Caki2 (cell line): ENCODE measurements at places on chromosomes 4 and X. TPM values are rescaled to one million over a fixed set of nuclear protein-coding genes. Genes with fewer than 3 reads are reported as not detected.

GSX2 gene
- total RNA-seq = not detected in 2 replicates

SMAD1 gene
- total RNA-seq = 19.2 and 21.5 TPM in 2 replicates

DNA sequence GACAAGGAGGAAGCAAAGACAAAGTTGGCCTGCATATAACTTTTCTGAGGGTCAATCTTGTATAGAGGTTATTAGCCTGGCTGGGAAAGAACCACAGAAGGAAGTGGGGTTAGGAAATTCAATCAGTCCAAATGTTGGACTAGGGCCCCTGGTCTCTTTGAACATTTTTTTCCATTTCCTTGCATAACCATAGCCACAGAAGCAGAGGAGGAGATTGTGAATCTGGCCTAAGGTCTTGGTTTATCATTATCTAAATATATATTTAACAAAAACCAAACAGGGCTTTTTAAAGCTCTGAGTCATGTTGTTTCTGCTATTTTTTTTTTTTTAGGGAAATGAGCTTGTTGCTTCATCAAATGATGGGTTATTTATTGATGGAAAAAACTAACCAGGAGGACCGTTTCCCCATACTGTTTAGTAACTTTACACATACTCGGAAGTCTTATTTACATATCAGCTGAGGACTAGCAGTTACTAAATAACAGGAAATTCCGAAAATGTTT lies 97.7 kb upstream of the ACSL4 start:
- peak; percentile 80 for DNase-seq

GRCh38 chrX:23008431-23009099 lies 8.8 kb downstream of the DDX53 start:
- DNase-seq = peak; percentile 23

GRCh38 chr4:26856906-26857277 lies 3.7 kb upstream of the STIM2 start:
- no peak for DNase-seq

- DNase-seq = peak; percentile 3
Measured at GRCh38 chr4:64617800-64618199, 208.6 kb upstream of the TECRL start.

DNA sequence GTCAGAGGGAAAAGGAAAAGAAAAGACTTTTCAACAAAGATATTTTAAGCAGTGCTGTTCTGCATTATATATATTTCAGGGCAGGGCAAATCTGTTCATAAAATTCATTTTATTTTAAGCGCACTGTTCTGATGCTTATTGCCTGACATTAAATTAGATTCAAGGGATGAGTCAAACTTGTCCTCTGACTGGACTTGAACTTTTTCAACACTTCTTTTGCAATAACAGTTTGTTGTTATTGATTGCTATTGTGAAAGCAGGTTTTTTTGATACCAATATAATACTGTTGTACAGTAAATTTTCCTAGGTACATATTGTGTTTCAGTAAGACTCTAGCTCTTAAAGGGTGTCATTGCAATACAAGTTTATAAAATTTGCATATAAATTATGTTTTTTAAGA lies 481.3 kb downstream of the NAF1 start:
- DNase-seq = no peak

DNA sequence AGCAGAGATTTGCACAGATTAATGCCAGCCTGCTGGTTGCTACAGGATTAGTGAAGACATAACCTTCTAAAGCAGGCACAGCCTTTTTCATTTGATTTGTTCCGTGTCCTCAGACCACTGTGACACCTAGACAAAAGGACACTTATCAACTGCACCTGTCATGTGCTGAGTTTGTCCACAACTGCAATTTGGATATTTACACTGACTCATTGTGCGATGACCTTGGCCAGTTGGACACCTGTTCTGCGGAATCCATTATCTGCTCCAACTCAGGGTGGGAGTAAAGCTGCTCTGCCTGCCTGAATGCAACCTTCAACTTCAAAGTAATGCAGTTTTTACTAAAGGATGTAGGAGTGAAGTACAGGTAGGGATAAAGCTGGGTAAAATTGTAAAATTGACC lies 4.1 kb upstream of the NR0B1 start:
- no peak for DNase-seq

DNA sequence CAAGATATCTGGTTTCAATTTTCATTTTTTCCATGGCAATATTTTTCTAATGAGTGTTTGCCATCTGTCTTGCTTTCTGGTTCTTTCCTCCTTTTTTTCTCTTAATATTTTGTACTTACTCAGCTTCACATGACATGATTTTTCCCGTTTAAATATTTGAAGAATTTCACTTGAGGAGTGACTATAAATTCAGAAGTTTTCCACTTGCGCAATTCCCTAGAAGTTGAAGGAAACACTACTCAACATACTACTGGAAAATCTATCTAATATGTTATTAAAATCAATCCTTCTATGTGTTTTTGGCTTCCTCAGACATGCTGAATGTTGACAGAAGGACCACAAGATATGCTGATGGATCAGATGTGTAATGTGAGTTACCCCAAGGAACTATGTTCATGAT lies 36.8 kb upstream of the BANK1 start:
- no peak for DNase-seq
